Right cardiac atrium (tissue), 5 donors: ENCODE measurements at places on chromosomes 3 and 15.

- no peak for DNase-seq
Observed at GRCh38 chr3:18382760-18383369, 42.3 kb downstream of the SATB1 start.

DNA sequence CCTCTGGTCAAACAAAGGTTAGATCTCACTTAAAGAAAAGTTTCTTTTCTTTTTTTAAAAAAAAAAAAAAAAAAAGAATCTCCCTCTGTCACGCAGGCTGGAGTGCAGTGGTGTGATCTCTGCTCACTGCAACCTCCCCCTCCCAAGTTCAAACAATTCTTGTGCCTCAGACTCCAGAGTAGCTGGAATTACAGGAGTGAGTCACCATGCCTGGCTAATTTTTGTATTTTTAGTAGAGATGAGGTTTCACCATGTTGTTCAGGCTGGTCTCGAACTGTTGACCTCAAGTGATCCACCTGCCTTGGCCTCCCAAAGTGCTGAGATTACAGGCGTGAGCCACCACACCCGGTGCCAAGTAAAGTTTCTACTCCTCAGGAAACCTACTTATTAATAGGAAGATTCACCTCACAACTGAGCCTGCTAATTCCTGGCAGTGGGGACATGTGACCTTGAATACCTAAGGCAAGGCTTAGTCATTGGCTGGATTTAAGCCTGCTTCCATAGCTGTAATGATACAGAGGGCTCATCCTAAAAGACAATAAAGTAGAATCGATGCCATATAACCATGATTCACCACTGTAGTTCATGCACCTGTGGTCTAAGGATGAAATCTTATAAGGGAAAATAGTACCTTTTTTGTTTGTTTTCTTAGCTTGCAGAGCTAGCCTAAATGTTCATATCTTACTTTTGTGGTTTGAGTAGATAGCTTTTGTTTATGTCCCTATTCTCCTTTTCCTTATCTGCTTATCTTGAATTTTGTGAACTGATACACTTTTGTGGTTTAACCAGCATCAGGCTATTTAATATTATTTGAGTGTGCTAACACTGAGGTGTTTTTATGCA, 24.8 kb upstream of the RBMS3 start:
- DNase-seq: no peak

- DNase-seq: peak; percentile 59
Observed at GRCh38 chr3:169663951-169664820, 674 bp upstream of the MECOM start.

DNA sequence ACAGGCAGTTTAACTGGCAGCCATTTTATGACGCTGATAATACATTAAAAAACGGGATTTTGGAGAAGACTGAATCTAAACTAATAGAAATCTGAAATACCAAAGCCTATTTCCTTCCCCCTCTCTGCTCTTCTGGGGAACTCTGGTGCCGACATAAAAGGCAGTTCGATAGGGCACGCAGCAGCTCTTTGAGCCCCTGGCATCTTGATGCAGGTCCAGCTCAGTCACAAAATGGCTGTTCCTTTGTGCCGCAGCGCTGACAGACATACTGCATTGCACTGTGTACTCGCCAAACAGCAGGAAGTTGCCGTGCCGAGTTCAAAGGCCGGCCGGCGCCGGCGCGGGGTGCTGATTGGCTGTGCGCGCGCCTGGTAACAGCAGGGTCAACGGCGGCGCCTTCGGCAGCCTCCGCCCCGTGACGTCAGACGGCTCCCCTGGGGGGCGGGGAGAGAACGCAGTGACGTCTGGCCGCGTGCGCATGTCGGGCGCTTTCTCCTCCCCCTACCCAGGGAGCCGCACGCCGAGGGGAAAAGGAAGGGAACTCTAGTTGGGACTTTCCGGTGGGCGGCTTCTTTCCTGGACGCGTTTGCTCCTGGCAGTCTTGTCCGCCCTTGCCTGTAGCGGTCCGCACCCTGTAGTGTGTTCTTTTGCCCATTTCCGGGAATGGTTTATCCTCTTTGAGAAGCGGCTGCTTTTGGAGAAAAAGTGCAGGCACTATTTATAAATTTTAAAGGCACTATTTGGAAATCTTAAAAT, 4.0 kb downstream of the CHD2 start:
- peak; percentile 100 for DNase-seq

GRCh38 chr3:141603473-141604035, 116.7 kb downstream of the RASA2 start:
- DNase-seq: no peak

DNA sequence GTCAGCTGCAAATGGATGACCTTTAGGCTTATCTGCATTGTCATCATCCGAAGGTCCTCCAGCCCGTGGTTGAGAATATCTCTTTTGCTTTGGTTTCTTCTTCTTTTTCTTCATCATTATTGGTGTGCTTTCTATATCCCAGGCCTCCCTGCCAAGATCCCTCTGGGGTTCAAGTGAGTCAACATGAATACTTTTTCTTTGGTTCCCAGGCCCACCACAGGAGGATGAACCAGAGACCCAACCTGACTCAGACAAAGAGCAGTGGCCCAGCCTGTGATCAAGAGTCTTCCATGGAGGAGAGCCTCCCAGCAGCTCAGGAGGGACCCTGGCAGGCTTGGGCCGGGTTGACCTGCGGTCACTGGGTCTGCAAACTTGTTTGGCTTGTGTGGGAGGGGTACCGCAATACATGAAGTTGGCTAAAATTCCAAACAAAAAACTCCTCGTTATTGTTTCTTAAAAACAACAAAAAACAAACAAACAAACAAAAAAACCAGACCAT, 104.2 kb downstream of the MAP4 start:
- DNase-seq: no peak

GRCh38 chr15:23646165-23647000, 1.3 kb downstream of the MAGEL2 start:
- peak; percentile 57 for DNase-seq

DNA sequence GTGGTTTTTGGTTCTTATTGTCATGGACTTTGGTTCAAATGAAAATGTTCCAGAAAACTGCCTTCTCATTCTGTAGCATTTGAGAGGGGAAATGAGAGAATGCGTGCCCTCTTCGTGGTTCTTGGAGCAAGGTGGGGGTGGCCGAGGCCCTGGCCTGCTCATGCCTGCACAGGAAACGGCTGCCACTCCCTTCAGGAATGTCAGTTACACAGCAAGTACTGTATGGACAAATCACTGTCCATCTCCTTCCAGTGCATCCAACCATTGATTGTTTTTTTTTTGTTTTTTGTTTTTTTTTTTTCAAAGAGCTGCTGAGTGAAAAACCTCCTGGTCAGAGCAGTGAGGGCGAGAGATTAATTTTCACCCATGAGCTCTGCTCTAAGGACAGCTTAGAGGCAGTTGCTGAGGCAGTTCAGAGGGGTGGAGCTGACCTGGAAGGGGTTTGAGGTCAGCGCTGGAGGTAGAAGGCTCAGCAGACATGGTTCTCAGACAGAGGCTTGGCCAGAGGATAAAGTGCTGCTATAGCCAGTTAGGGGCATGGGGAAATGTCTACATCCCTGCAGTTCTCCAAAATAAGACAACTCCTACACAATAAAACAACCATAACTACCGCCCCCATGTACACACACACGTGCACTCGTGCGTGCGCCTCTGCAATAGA, 20.2 kb upstream of the KIF23 start:
- DNase-seq: no peak

GRCh38 chr3:8011902-8012301, 489.7 kb upstream of the LMCD1 start:
- DNase-seq: no peak

- DNase-seq: peak; percentile 87
Observed at GRCh38 chr15:77634266-77634962, 1.7 kb upstream of the LINGO1 start.

DNA sequence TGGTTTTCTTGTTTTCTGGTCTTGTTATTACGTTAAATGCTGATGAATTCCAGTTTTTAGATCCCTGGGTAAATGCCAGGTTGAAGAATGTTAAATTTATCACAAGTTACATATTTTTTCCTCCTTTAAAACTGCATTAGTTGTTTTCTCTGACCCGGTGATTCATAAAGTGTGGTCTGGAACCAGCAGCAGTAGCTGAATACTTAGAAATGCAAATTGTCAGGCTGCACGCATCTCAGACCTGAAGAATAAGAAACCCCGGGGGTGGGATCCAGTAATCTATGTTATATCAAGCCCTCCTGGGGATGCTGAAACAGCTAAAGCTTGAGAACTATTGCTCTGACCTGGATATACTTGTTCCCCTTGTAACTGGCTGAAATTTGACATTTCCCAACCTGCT, 69.1 kb downstream of the PEX5L start:
- no peak for DNase-seq

- DNase-seq: no peak
Observed at GRCh38 chr3:124532071-124532470, 198.2 kb upstream of the UMPS start.

- no peak for DNase-seq
Observed at GRCh38 chr3:22029480-22029879, 278.5 kb upstream of the ZNF385D start.

DNA sequence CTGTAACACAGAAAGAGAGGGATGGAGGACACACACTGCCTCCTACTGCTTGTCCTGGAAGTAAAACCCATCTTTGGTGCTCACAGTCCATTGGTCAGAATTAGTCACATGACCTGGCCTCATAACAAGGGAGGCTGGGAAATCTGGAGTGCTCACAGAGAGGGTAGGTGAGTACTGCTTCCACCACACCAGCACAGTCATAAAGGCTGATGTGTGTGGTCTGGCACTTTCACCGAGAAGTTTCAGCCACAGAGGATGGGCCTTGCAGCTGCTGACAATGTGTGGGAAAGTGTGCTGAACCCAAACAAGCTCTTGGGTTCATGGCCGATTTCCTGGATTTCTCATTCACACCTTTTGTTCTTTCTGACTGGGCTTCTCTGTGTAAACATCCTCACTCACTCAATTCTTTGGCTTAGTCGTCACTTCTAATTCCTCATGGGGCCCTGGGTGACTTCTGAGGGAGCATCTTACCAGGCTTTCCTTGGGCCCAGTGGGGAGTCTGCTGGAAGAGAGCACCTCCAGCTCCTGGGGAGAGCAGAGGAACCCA, 100.7 kb downstream of the ASB7 start:
- DNase-seq: no peak

DNA sequence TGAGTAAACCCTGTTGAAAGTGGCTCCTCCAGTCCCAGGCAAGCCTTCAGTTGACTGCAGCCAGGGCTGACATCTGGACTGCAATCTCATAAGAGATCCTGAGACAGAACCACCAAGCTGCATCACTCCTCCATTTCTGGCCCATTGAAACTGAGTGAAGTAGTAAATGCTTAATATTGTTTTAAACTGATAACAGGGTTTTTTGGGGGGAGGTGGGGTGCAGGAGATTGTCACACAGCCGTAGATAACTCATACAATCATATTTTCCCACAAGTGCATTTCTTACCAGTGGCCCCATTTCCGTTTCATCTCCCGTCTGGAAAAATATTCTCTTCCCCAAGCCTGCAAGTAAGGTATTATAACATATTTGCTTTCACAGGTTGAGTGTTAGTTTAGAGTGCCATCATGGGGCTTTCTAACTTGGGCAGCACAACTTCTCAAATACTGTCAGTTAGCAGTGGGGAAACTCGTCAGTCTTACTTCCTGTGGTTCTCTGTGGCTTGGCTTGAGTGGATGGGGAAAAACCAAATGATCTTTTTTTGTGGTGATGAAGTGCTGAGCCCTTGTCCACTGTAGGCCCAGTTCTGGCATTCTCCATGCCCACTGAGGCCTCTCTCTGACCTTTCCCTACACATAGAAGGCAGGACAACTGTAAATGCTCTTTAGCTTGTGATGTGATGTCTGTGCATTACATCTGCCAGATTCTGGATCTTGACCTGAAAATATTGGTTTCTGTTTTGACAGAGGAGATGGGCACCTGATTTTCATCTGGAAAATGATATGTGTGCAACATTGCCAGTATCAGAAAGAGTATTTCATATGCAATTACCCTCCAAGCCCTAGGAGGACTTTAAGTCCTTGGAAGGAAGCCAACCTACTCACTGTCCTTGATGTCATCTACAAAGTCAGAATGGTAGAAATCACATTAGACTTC, 90.1 kb upstream of the BHLHE40 start:
- no peak for DNase-seq

- DNase-seq: no peak
Observed at GRCh38 chr3:45016916-45017315, 9.2 kb upstream of the CLEC3B start.

DNA sequence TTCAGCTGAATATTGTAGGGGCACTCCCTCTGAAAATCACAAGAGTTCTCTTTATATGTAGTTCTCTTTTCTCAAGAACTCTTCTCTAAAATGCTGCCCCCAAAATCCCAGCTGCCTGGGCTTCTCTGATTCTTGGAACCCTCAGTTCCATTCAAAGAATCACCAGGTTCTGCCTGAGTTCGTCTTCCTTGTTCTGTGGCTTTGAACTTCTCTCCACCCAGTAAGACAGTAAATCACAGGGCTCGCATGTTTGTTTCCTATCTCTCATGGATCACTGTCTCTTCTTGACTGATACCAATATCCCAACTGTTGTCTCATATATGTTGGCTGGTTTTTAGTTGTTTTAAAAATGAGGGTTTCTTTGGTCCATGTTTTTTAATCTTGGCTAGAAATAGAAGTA, 359.5 kb upstream of the CBLB start:
- no peak for DNase-seq
